AG08396 (cell line): ENCODE measurements at places on chromosomes 11 and 22.

DNA sequence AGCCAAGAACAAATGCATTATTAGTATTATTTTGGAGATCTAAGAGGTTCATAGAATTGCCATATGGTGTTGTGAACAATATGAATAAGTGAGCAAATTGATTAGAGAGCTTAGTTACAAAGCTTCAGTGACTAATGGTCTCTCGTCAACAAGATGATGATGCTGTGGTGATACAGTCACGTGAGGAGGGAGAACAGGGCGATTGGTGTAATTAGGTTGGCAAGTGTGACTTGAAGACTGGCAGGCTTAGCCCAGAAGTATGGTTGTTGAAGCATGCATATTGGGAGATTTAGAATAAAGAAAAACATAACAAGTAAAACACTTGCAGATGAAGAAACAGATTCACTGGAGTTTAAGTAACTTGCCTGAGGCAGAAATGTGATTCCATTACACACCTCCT lies 100.6 kb upstream of the SORL1-AS1 start:
- DNase-seq: no peak

DNA sequence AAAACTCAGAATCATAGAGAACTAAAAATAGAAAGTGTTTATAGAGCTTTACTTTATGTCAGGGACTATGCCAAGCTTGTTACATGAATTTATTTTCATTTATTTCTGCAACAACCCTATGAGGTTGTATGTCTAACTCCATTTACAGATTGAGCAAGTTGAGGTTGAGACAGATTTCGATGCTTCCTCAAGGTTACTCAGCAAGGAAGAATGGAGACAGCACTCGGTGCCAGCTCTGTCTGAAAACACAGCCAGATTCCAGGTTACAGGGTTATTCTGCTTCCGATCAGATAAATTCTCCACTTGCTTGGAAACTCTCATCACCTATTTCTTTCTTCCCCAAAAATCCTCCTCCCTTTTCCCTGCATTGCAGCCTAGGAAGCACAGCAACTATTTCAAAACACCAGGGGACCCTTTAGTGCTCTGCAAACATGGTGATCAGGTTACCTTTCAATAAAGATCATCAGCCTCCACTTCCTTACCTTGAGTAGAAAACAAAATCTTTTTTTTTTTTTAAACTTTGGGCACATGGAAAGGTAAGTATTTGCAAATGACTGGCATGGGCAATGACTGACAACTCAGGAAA lies 7.0 kb downstream of the MMP3 start:
- peak; percentile 61 for DNase-seq

DNA sequence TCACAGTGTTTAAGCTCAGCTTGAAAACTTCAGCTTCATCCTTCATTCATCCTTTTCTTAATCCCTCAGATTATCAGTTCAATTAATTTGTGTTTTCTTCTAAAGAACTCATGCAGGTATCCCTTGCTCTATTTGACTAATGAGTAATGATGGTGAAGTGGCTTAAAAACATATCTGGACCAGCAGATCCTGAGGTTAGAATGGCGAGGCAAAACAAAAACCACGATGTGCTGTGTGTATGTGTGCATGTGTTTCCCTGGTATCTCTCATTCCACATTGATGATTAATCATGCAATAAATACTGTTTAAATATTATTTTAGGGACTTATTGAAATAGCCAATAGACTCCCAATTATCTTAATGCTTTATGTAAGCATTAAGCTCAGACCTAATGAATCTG lies 437.0 kb downstream of the DYNC2H1 start:
- DNase-seq: peak; percentile 11

- no peak for DNase-seq
These were observed 35.8 kb downstream of the GAB2 start for GRCh38 chr11:78381865-78382264.

DNA sequence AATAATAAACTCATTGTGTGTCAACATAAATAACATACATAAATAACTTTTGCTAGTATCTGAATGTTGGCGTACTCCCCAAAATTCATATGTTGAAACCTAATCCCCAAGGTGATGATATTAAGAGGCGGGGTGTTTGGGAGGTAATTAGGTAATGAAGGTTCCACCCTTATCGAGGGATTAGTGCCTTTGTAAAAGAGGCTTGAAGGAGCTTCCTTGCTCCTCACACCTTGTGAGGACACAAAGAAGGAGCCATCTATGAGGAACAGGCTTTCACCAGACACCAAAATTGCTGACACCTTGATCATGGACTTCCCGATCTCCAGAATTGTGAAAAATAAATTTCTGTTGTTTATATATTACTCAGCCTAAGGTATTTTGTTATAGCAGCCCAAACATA lies 33.9 kb upstream of the CXCR5 start:
- DNase-seq: no peak

GRCh38 chr22:33296941-33297340 lies 238.8 kb upstream of the SYN3 start:
- no peak for DNase-seq

GRCh38 chr22:46031965-46032851 lies 55.2 kb upstream of the WNT7B start:
- DNase-seq: no peak

- DNase-seq: no peak
These were observed 2.8 kb downstream of the CREBZF start for GRCh38 chr11:85661972-85662664.

DNA sequence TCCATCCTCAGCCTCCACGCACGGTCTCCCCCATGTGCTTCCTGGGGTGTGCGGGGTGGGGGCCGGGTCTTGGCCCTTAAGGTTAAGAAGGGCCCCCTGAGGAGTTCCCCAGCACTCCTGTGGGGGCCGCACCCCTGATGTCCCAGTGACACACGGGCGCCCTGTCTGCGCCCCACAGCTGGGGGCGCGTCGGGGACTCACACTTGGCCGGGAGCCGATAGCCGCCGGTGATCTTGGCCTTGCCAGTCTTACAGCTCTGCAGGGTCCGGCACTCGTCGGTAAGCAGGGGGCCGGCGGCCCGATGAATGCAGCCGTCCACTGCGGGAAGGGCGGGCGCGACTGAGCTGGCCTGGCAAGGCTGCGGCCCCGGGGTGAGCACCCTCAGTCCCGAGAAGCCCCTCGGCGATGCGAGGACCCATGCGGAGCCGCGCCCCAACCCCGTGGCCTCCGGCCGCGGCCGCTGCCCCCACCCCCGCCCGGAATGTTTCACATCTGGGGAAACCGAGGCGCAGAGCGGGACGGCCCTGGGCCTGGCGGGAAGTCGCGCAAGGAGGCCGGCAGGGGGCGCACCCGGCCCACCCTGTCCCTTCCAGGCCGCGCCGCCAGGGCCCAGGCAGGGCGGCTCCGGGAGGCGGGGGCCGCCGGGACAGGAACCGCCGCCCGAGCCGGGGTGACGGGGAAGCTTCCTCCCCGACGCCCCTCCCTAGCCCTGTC lies 13.9 kb downstream of the OTUB1 start:
- peak; percentile 96 for DNase-seq

- peak; percentile 88 for DNase-seq
These were observed 99.4 kb downstream of the MIAT start for GRCh38 chr22:26756675-26757293.

DNA sequence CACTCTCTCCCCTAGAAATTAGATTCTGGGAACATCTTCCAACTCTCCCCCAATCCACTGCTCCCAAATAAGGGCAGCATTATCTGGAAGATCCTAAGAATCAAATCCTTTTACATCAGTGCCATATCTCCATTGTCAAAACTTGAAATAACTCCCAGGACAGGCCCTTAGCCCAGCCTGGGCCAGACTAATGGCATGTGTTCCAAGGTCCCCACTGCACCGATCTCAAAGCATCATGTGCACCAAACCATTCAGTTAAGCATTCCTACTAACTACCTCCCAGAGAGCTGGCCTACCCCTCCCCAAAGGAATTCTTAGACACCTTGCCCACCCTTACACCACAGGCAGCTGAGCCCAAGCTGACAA lies 44.2 kb upstream of the POU2AF1 start:
- no peak for DNase-seq

DNA sequence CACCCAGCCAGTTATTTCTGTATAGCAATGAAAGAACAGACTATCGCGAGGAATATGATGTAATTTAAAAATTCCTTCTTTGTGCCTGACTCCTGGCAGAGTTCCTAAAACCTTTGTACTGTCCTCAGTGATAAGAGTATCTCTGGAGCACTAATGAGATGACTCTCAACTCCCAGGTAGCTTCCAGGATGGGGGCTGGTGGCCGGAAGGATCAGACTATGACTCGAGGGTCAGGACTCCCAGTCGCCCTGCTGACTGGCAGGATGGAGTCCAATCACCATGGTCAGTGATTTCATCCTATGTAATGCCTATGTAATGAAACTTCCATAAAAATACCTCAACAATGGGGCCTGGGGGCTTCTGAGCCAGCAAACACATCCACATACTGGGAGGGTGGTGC lies 135.1 kb downstream of the SHANK2 start:
- DNase-seq: no peak

- no peak for DNase-seq
These were observed 72.9 kb upstream of the ATXN10 start for GRCh38 chr22:45598596-45599217.

- no peak for DNase-seq
These were observed 39.4 kb upstream of the TTC12 start for GRCh38 chr11:113274713-113275582.

- DNase-seq: no peak
These were observed 194.3 kb upstream of the NARS2 start for GRCh38 chr11:78768971-78769370.

DNA sequence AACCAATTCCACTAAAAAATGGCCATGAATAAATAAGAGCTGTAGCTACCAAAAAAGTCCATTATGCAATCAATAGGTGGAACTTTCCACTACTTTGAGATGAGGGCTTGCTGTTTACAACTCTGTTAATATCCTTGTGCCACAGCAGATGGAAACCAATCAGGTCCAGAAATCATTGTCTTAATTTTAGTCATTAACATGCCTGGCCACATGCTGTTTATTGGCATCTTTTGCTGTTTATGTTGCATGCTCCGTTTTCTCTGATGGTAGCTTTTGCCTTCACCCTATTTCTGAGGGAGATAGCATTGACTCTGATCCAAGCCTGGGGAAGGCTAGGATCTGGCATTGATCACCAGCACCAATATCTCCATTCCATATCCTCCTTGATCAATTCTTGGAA lies 192.9 kb upstream of the SEZ6L start:
- no peak for DNase-seq

DNA sequence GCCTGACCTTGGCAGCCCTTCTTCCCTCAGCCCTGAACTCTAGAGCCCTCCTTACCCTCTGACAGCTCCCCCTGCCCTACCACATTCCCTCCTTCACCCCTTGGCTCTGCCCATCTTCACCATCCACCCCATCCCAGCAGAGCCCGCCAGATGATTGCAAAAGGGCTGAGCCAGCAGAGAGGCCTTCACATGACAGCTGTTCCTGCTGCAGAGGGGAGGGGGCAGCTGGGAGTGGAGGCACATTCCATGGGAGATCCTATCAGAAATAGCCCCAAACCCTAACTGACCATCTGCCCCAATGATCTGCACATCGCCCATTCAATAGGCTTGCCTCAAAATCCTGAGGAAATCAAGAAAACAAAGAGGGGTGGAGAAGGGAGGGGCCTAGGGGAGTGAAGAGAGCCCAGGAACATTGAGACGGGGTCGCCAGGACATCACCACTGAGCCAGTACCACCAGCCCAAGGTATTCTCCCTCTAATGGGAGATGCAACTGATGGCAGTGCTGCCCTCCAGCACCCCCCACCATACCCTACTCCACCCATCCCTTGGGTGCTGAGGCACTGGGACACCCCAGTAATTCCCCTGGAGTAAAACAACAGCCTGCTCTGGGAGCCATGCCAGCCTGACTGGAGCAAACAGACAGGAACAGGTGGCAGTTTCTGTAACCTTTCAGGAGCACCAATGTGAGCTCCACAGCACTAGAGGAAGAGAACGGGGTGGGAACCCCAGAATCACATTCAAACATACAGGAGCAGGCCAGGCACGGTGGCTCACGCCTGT lies 8.0 kb upstream of the AHNAK start:
- DNase-seq: no peak

- no peak for DNase-seq
These were observed 23.2 kb upstream of the GLYATL1B start for GRCh38 chr11:59062602-59063529.

GRCh38 chr11:6498121-6498520 lies 1.0 kb downstream of the DNHD1 start:
- peak; percentile 40 for DNase-seq

DNA sequence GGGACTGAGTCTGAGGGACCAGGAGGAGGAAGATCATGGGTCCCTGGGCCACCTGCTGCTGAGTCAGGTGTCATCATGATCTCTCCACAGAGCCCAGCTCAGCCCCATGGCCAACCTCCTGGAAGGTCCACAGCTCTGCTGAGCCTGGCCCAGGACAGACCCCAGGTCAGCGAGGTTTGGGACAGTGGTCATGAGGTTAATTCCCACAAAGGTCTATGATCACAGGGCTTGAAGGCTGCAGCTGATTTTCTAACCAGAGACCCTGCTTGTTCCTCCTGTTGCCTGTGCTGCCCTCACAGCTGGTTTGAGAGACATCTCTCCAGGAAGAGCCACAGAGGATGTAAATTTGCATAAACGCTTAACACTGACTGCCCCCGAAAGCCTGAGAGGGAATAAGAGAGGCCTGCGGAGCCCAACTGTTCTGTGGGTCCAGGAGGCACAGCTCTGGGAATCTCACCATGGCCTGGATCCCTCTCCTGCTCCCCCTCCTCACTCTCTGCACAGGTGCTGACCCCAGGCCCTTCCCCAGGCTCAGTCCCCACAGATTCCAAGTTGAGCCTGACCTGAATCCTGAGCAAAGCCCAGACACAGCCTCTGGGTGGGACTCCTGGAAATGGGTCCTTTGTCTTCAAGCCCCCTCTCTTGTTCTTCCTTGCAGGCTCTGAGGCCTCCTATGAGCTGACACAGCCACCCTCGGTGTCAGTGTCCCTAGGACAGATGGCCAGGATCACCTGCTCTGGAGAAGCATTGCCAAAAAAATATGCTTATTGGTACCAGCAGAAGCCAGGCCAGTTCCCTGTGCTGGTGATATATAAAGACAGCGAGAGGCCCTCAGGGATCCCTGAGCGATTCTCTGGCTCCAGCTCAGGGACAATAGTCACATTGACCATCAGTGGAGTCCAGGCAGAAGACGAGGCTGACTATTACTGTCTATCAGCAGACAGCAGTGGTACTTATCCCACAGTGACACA lies 102.8 kb downstream of the GGTLC2 start:
- DNase-seq: no peak

DNA sequence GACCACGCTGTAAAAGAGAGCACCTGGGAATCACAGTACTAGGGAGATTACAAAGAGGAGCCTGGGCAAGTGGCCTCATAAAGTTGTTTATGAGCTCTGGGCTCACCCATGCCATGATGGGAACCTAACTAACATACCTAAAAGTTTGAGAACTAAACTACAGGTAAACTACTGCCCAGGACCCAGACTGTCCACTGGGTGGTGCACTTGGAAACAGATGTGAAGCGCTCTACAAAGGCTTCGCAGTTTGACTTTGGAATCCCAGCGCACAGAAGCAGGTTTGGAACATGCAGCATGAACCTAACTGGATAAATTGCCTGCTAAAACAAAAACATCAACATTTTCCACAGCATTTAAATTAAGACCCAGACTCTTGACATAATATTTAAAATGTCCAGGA lies 418.6 kb downstream of the FAM181B start:
- no peak for DNase-seq
